ENCODE measurements at places on chromosomes 16 and 17.

DNA sequence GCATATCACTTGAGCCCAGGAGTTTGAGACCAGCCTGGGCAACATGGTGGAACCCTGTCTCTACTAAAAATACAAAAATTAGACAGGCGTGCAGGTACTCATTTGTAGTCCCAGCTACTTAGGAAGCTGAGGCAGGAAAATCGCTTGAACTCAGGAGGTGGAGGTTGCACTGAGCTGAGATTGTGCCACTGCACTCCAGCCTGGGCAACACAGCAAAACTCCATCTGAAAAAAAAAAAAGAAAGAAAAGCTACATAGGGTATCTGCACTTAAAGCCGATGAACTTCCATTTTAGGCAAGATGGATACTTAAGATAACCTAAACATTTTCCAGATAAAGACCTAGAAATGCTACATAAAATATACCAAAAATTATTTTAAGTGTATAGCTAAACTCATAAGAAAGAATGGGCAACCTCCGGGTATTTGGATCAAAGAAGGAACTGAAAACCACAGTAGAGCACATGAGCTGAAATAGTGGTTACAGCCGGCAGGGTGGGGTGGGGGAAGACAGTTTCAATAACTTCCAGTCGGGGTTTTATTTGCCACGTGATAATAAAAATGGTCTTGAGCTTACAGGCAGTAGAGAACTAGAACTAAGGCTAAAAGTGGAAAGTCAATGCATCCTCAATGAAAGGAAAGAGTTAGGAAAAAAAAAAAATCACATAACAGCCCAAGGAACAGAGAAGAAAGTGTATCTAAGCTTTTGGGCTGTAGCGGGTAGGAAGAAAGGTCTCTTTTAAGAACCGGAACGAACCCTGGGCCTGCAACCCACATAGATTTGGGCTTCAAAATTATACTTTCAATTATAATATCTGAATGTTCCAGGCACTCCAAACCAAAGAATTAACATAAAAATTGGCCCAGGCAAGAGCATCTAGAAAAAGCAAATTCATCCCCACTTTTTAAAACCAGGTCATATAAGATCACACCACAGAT is 53.1 kb downstream of the CFDP1 start:
- peak; percentile 42 for DNase-seq

GRCh38 chr17:2023692-2024571 is 1.2 kb downstream of the RTN4RL1 start:
- peak; percentile 60 for DNase-seq

DNA sequence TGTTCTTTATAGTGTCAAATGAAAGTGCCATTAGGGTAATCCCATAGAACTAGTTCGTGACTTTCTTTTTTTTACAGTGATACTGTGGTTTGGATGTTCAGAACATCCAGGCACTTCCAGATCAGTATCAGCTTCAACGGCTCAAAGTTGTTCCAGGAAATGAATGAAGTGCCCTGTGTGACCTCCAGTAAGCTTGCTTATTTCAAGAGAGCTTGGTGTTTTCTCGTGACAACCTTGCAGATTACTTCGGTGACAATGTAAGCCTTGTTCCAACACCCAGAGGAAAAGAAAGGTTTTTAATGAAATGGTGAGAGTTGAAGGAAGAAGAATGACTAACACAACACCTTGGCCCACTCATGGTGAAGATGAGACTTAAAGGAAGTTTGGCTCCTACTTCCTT is 16.0 kb upstream of the KCNJ16 start:
- DNase-seq, result no peak

DNA sequence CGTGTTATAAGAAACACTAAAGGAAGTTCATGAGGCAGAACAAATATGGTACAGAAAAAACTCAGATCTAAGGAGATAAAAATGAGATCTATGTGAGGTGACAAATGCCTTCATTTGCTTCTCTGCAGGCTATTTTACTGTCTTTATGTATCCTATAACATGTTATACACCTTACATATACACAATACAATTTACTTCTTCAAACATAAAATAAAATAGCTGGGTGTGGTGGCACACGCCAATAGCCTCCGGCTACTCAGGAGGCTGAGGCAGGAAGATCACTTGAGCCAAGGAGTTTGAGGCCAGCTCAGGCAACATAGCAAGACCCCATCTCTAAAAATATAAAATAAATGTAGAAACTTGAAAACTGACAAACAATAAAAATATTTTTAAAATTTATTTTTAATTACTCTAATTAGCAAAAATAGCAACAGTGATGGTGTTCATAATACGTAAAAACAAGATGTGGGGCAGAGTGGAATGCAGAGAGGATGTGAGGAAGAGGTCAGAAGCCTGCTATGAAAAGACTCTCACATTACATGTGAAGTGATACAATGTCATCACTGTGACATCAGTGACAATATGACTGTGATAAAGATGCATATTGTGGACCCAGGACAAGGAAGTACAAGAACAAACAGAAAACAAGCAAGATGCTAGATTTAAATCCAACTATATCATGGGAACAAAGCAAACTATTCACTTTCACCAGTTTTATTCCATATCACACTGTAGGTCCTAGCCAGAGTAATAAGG is 31.0 kb downstream of the VPS53 start:
- DNase-seq, result no peak

DNA sequence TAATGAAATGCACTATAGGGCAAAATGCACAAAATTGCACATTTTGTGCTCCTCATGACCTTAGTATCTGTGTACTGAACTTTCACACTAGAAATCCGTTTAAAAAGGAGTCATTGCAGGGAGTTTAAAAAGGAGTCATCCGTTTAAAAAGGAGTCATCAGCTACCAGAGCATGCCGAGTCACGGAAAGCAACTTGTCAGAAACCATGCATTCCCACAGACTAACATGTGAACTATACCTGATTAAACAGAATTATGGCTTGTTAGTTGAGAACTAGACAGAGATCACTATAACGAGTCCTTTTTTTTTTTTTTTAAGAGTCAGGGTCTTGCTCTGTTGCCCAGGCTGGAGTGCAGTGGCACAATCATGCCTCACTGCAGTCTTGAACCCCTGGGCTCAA is 35.9 kb downstream of the SLC6A4 start:
- no peak for DNase-seq

Measured in CD4-positive, alpha-beta T cell treated with Interferon alpha-2 for 1 hour (primary cell).